ENCODE measurements at places on chromosomes 6 and 20.

GRCh38 chr6:128053109-128053508 lies 152.3 kb upstream of the THEMIS start:
- no peak for DNase-seq

GRCh38 chr6:157848693-157849092 lies 25.6 kb downstream of the SNX9 start:
- no peak for DNase-seq

DNA sequence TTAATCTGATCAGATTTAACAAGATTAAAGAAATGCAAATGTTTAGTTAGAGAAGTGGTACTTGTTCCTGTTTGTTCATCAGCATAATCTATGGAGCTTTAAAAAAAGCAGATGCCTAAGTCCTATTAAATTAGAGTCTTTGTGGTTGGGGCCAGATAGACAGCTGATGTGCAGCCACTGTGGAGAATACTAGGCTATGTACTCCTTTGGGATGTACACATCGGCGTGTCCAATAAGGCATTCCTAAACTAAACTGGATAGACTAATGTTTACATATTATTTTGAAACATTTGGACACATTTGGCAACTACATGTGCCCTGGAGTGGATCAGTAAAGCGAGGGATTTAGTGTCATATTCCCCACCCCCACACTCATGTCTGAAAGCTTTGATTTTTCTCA lies 459.5 kb downstream of the LMBRD1 start:
- DNase-seq: no peak

DNA sequence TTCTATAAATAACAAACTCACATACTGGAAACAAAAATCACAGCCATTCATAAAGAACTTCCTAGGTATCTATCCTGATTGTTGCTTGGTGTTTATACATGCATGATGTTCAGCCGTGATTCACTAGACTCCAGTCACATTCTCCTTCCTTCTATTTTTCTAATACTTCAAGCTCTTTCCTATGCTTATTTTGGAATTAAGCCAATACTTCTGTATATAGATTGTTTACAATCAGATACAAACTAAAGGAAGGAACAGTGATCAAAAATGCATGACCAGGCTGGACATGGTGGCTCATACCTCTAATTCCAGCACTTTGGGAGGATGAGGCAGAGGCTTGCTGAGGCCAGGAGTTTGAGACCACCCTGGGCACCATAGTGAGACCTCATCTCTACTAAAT lies 377.5 kb upstream of the IRAK1BP1 start:
- DNase-seq: no peak

DNA sequence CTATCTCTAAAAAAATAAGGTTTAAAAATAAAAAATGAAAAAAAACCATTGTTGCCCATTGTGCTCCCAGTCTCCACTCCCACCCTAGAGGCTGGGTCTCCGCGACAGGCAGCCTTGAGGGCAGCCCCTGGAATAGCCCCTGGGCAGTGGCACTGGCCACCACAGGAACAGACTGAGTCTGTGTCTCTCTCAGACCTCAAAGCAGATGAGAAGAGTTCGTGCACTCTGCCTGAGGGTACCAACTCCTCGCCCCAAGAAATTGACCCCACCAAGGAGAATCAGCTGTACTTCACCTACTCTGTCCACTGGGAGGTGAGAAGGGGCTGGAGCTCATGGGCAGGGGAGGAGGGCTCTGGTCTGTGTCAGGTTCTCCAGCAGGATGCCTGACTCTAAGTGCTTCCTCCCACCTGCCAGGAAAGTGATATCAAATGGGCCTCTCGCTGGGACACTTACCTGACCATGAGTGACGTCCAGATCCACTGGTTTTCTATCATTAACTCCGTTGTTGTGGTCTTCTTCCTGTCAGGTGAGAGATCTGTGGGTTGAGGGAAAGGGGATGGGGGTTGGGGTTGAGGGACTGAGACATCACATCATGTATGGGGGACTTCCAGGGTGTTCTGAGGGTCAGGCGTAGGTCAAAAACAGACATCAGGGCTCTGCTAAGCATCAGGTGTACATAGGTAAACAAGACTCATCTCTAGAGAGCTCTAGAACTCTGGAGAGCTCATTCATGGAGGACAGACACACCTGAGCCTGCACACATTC lies 35.6 kb downstream of the TM9SF4 start:
- peak; percentile 19 for DNase-seq

- no peak for DNase-seq
Measured at GRCh38 chr20:25586877-25587276, 1.5 kb upstream of the NINL start.

DNA sequence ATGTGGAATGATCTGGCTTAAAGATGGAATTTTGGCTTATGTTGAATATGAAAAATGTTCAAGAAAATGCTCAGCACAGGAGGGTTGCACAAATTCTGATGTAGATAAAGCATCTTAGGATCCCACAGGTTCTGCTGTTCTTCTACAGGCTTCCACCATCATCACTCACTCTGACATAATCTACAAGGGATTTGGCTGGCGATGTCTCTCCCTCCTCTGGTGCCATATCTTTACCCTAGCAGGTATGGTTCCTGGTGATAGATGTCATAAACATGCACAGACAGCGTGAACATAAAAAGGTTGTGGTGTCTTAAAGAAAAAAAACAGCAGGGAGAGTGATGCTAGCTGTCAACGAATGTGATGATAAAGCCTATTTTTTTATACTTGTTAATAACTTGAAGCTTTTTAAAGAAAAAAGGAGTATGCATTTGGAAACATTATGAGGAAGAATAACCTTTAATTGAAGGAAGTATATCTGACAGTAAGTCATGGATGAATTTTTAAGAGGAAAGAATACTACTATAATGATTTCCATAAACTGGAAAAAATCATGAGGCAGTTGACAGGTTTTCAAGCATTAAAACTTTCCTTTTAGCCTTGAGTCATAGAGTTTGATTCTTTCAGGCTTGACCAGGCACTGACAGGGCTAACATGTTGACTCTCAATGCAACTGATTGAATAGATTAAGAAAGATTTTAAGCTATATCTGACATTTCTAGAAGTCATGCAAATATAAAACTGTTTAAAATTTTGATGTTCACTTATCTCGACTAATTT lies 50.1 kb downstream of the OGFRL1 start:
- no peak for DNase-seq

GRCh38 chr6:170174771-170175643 lies 115.9 kb downstream of the DLL1 start:
- DNase-seq: no peak
